ENCODE measurements at places on chromosomes 16 and 17.

DNA sequence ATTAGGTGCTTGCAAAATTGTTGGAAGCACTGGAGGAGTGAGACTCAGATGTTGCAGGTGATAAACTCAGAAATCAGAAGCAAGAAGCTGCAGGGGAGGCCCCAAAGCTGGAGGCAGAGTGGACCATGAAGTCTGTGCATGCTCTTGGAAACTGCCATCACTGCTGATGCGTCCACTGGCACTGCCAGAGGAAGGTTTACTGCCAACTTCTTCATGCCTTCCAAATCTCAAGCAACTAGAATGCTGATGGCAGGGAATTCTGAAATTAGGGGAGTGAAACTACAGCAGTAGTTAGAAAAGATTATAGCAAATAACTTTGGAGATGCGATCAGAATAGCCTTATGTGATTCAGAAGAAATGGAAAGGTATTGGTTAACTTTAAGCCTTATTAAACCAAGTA is 277.1 kb upstream of the SDK2 start:
- no peak for DNase-seq

DNA sequence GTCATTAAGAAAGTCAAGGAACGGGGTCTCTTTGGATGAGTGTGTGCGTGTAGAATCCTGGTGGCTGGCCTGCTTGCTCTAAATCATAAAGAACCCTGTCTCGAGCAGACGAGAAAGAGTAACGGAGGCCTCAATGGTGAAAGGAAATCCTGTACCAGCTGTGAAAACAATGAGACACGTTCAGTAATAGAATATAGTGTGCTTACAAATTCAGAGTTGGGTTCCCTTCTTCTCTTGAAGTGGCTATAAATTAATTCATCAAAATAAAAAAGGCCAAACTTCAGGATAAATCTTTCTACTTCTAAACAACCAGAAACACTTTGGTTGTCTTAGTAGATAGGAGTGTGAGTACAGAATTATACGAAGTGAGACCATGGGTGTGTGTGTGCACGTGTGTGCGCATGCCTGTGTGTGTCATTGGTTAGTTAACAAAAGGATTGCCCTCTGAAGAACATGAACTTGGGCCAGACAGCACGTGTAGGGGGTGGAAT is 48.5 kb downstream of the WWOX start:
- DNase-seq = no peak

DNA sequence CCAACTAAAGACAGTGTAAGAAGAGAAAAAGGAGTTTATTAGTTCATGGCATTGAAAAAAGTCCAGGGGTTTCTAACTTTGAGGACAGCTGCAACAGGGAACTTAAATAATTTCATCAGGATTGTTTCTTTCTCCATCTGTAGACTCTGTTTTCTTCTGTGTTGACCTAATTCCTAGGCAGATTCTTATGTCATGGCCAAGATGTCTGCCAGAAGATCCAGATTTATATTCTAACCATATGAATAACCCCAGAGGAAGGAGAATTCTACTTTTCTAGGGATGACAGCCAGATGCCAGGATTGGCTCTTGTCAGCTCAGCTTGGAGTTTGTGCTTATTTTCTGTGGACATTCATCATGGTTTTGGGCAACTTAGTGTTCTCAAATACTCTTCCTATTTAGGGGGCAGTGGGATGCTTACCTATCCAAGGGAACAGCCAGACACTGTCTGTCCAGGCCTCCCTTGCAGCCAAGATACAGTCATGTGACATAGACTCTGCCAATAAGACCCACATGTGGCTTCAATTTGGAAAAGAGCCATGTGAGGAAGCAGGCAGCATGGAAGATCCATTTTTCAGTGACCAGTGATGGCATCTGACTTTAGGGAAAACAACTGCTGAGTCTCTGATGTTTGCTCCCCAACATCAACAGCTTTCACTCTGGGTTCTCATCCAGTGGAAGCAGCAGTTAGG is 18.2 kb downstream of the PCTP start:
- DNase-seq = no peak

GRCh38 chr16:79640513-79641360 is 40.2 kb upstream of the MAF start:
- peak; percentile 13 for DNase-seq

DNA sequence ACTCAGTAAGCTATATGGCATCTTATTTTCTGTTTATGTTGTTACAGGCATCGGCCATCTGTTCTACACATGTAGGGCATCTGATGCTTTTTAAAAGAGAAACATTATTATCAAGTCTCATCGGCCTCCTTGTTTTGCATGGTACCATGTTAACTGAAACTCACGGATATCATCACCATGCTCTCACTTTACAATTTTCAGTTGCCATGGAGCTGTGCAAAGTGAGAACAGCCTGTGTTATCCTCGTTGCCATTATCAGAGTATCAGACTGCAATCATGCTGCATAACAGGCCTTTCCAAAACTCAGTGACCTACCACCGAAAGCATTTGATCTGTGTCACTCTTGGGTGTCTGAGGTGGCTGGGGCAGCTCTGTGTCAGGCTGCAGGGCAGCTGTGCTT is 110.3 kb downstream of the C17orf67 start:
- no peak for DNase-seq

GRCh38 chr17:75869282-75870141 is 8.9 kb downstream of the TRIM47 start:
- DNase-seq = no peak

DNA sequence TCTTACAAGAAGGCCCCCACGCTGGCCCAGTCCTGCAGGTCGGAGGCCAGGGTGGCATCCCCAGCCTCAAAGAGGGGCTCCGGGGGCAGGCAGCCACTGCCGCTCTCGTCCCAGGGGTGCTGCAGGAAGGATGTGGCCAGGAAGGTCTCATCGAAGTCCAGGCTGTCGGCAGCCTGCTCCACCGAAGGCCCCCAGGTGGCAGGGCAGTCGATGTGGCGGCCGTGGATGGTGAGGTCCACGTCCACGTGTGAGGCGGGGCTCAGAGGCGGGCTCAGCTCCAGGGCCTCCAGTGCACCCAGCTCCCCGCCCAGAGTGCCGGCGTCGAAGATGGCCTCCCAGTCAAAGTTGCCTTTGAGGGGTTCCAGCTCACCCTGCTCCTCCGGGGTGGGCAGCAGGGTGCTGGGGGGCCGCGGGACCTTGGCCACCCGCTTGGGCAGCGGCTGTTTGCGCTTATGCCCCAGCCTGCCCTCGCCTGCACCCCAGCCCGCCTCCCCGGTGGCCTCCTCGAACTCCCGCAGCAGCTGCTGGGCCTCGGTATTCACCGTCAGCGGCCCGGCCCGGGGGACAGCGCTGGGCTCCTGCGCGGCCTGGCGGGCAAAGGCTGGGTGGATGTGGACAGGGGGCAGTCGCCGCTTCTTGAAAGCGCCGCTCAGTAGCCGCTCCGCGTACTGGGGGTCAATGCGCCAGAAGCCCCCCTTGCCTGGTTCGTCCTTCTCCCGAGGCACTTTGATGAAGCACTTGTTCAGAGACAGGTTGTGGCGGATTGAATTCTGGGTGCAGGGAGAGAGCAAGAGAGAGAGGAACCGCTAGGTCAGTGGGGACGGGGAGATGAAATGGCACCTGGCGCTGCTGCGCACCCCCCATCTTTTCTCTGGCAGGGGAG is 3.5 kb downstream of the FOXJ1 start:
- no peak for DNase-seq

DNA sequence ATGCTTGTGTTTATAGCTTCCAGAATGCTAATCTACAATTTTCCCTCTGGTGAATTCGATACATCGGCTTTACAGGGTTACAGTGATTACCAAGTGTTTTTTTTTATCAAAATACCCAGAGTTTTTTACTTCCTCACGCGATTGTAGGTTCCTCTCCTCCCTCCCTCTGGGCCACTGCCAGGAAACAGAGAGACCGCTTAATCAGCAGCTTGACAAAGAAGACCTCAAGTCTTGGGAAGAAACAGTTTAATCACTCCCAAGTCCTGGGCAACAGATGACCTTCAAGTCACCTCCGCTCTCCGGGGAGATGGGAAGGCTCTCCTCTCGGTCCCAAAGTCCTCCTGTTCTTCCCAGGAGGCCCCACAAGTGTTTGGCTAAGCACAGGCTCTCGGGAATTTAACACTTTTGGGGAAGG is 23.5 kb downstream of the SMTNL2 start:
- DNase-seq = peak; percentile 83

GRCh38 chr16:20409398-20410120 is at the start of gene ACSM5:
Gene ACSM5, plus strand, starts transcription at chr16:20409534. Its CDS starts 1,951 bp downstream, at chr16:20411485.
- peak; percentile 37 for DNase-seq

DNA sequence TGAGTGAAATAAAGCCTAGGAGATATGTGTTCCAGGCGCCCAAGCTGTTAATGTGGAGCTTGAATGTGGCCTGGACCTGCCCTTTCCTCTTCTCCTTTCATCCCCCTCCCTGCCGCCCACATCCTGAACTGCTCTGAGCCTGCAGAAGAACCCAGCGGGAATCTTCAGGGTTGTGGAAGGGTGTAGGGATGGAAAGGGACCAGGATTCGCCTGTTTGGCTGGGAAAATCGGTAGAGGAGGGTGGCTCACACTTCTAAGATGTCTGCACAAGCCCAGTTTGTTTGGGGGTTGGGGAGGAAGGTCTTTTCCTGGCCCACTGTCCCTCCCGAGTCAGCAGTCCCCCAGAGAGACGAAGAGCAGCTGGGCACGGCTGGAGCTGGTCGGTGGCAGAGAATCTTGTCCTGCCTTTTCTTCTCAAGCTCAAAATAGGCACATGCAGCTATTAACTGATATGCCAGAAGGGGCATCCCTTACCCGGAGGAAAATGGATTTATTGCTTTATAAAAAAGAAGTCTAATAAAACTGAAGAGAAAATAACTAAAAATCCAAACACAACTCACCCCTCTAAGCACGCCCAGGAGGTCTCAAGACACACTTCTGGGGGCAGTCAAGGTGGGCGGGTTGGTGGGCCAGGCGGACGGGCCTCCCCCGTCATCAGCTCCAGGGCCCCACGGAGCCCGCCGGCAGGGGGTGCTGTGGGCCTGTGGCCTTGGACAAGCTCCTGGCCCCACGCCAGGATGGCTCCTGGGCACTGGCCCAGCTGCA is 11.5 kb upstream of the PITPNA start:
- peak; percentile 94 for DNase-seq

Measured in hepatocyte (in vitro differentiated cells).